Naive B cell (primary cell): ENCODE measurements at places on chromosomes 6 and 20. TPM values are rescaled to one million over a fixed set of nuclear protein-coding genes. Genes with fewer than 3 reads are reported as not detected.

Gene TREML2
- 65.3 TPM for polyA plus RNA-seq

- H3K4me1 ChIP-seq = peaks cover 5% of the 10 kb centered on the region
- H3K27me3 ChIP-seq = peaks cover 17% of the 10 kb centered on the region
- no peak overlapping the region for H3K27ac ChIP-seq
Observed at GRCh38 chr20:21808863-21809664, 103.6 kb downstream of the PAX1 start.

GRCh38 chr6:118639054-118639964 lies 12.1 kb downstream of the CEP85L start:
- H3K27ac ChIP-seq = no peak overlapping the region
- no peak overlapping the region for H3K4me3 ChIP-seq
- no peaks in the 10 kb centered on the region for H3K36me3 ChIP-seq
- H3K27me3 ChIP-seq = no peaks in the 10 kb centered on the region
- DNase-seq = no peak
- peaks cover 29% of the 10 kb centered on the region for H3K4me1 ChIP-seq

- peaks cover 35% of the 10 kb centered on the region for H3K27me3 ChIP-seq
- no peak for DNase-seq
- no peak overlapping the region for H3K27ac ChIP-seq
Observed at GRCh38 chr6:24296944-24297343, 60.9 kb downstream of the DCDC2 start.

Gene ADGRF5
- not detected for polyA plus RNA-seq

Gene MYBL2
- polyA plus RNA-seq = 65.0 TPM

DNA sequence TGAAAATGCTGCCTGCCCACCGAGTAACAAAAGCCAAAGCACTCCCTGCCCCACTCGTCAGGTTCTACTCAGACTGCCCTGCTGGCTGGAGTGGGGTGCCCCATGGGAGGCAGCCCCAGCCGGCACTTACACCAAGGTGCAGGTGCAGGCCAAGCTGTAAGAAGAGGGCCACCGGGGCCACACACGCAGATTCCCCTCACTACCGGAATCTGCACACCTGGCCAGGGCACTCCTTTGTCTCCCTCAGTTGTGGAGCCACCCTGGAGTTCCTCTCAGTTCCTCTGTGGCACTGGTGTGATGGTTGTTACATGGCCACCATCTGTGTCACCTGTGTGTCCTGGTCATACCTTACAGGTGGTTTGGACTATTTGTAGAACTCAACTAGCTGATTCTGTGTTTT lies 112.4 kb downstream of the FOXO3 start:
- no peak overlapping the region for H3K27ac ChIP-seq
- H3K4me3 ChIP-seq = no peak overlapping the region
- H3K36me3 ChIP-seq = peaks cover 5% of the 10 kb centered on the region
- H3K4me1 ChIP-seq = peaks cover 20% of the 10 kb centered on the region

Gene AHI1
- not detected for polyA plus RNA-seq

GRCh38 chr6:89731924-89732567 lies 87.5 kb downstream of the MDN1 start:
- H3K4me1 ChIP-seq = no peaks in the 10 kb centered on the region
- DNase-seq = no peak
- no peaks in the 10 kb centered on the region for H3K27me3 ChIP-seq
- H3K27ac ChIP-seq = no peak overlapping the region

Gene RAD21L1
- not detected for polyA plus RNA-seq

DNA sequence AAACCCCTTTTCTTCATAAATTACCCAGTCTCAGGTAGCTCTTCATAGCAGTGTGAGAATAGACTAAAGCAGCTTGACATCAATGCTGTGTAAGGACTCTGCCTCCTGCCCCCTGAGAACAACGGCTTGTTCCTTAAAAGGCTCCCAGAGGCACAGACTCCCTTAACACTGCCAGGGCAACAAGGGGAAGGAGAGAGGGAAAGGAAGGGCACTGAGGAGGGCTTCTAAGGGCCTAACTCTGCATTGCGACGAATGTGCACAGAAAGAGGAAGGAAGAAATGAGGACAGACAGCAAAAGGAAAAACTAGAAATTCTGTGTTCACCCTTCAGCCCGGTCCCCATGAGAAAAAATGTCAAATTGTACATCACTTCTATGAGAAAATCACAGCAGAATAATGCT lies 74.0 kb downstream of the AGPAT4 start:
- peaks cover 8% of the 10 kb centered on the region for H3K36me3 ChIP-seq
- peaks cover 38% of the 10 kb centered on the region for H3K4me1 ChIP-seq
- H3K27me3 ChIP-seq = no peaks in the 10 kb centered on the region
- no peak overlapping the region for H3K27ac ChIP-seq
- DNase-seq = no peak

Gene TMC2
- not detected for polyA plus RNA-seq
